ENCODE measurements at places on chromosomes 1 and 21.

GRCh38 chr1:231814021-231814420 lies 187.4 kb downstream of the DISC1 start:
- no peak for DNase-seq

- no peak for DNase-seq
These were observed 171.5 kb upstream of the FMN2 start for GRCh38 chr1:239920214-239920613.

- no peak for DNase-seq
These were observed 87.8 kb downstream of the PTPN14 start for GRCh38 chr1:214463596-214463995.

DNA sequence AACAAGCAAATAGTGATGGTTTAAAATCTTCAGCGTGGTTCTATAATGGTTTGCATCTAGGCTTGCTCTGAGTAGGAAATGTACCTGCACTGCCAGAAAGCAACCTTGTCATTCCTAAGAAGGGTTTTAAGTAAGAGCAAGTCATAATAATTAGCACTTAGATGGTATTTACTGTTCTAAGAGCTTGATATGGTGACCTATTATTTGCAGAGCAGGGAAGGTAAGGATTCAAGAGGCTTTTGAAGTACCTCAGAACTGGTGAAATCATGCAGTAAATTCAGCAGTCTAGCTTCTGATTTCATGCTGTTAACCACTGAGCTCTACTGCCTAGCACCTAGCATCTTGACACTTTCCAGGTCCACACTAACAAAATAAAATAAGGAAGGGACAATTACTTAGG lies 23.7 kb downstream of the ATP1A1 start:
- DNase-seq: no peak

DNA sequence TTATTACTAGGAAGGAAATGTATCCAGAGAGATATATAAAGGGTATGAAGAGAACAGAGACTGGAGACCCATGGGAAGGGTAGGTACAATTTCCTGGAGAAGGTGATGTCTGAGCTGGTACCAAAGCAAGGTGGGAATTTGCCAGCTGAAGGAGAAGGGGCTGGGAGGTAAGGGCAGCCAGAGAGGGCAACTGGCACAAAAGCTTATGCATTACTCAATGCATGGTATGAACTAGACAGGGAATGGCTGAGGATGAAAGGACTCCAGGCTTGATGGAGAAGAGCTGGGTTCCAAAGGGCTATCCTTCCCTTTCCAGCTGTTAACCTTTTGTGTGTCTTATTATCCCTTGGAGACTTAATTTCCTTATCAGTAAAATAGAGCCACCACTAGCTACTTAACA lies 113.6 kb upstream of the GADD45A start:
- DNase-seq: no peak

- no peak for DNase-seq
These were observed 112.7 kb downstream of the VPS13D start for GRCh38 chr1:12342401-12343003.

DNA sequence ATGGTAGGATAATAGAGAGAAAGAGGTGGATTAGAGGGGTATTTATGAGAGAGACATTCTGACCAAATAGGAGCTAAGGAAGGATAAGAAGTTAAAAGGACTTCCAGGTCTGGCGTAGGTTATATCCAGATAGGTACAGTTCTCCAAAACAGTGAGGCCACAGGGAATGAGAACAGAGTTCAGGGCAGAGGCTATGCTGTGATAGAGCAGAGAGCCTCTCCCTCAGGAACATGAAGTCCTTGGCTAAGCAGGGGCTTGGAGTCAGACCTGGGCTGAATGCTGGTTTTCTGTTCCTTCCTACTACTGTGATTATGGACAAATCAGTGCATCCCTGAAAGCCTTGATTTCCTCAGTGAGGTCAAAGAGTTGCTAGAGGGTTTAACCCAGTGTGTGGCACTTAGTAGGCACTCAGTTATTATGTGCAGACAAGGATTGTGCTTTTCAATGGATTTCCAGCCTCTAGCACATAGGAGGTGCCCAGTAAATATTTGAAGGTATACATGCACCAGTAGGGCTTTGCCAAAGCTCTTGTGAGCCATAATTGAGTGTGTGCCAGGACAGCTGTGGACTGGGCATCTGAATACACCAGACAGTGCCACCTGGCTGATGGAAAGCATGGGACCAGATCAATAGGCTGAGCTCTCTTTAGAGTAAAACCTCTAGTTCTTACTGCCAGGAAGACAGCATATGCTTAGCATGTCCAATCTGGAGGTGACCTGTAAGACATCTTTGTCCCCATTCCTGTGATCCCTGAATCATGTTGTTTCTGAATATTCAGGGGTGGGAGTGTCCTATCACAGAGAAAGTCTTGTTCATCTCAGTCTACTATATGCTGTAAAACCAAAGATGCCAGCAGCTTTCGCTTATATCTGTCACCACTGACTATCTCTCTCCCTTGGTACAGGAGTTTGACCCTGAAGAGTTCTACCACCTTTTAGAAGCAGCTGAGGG lies 111.1 kb downstream of the PIK3R3 start:
- no peak for DNase-seq

- no peak for DNase-seq
These were observed 156.9 kb upstream of the COL6A1 start for GRCh38 chr21:45824546-45825215.

DNA sequence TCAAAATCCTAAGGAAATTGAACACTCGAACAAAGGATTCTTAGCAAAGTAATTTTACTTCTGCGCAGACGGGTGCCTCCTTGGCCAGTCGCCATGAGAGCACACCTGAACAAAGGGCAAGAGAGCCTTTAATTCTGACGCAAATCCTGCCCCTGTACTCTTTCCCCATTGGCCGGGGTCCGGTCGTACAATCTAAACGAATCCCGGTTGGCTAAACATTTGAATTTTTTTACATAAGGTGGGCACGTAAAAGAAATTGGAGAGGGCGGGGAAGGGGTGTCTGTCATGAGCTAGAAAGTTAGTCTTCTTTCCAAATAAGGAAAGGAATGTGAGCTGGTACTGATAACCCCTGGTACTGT lies 8.2 kb upstream of the IL22RA1 start:
- no peak for DNase-seq

DNA sequence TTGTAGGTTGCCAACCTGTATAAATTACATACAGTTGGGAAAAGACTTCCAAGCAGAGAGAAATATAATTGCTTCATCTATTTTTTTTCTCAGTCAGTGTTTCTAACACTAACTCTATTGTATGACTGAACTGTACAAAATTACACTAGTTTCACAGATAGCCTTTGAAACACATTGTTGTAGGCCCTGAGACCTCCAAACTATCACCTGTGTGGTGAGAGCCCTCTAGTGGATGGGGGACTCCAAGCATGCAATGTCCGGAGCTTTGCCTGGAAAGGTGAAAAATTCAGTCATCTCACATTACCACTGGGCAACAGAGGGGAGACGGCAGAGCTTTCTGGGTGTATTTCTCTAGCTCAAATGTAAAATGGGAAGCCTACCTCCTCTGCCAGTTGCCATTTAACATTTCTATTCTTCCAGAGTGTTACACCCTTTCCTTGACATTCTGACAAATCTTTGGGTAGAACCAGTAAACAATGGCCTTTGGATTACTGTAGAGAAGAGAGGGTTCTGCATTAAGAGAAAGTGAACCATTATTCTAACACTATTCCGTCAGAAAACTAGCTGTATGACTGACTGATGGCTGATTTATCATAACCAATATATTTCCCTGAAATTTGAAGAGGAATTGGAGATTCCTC lies 212.2 kb downstream of the LYPLAL1 start:
- DNase-seq: no peak

- no peak for DNase-seq
These were observed 96.8 kb upstream of the USP24 start for GRCh38 chr1:55311979-55312378.

DNA sequence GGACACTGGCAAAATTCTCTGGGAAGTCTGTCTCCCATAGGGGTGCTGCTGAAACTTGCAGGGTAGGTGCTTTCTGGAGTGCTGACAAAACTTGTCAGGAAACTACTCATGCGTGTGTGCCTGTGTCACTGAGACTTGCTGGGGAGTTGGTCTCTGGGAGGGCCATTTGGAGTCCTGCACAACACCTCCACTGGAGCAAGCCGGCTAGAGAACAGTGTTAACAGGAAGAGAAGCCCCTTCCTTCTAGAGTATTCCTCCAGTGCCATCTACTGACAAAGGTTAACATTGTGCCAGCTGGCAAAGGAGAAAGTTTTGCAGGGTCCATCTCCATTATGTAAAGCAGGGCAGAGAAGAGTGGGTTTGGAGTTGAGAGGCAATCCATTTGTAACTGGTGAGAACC lies 30.0 kb downstream of the ZMYM4 start:
- no peak for DNase-seq

DNA sequence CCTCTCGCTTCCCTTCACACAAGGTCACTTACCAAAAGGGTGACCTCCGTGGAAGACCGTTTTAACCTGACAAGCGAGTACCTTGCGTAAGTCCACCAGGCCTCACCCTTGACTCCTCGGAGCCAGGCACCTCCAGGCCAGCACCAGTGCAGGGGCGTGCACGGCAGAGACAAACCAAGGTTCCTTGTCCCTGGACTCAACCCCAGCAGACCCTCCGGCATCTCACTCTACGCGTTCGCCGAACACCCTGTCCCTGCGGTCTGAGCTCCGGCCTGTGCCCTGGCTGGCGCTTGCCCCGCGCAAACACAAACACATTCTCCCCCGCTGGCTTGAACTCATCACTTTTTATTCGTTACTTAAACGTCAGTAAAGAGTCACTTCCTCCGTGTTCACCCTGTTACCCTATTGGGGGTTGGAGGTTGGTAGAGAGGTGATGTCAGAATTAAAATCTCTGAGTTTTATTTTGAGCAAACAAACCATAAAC lies 4.5 kb downstream of the TBX15 start:
- DNase-seq: peak; percentile 60

GRCh38 chr1:229952670-229953520 lies 114.1 kb upstream of the GALNT2 start:
- peak; percentile 14 for DNase-seq

DNA sequence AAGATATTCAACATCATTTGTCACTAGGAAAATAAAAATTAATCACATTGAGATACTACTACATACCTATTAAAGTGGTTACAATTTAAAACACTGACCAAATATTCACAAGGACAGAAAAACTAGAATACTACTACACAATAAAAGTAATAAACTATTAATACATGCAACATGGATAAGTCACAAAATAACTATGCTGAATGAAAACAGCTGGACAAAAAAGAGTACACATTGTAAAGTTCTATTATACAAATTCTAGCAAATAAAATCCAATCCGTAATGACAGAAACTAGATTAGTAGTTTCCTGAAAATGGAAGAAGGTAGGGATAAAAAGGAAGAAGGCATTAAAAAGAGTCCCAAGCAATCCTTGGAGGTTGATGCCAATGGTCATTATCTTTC lies 348.7 kb upstream of the PTBP2 start:
- no peak for DNase-seq

Measured in skeletal muscle cell (primary cell).